Activated CD8-positive, alpha-beta memory T cell treated with anti-CD3 and anti-CD28 coated beads, Interleukin-2, amount 10 ng/mL, durations not matched to agents 7 days and 5 days (primary cell): ENCODE measurements at places on chromosomes 13 and 19.
A peak's percentile ranks its signal among the peaks of the same experiment; 100 is the strongest.

DNA sequence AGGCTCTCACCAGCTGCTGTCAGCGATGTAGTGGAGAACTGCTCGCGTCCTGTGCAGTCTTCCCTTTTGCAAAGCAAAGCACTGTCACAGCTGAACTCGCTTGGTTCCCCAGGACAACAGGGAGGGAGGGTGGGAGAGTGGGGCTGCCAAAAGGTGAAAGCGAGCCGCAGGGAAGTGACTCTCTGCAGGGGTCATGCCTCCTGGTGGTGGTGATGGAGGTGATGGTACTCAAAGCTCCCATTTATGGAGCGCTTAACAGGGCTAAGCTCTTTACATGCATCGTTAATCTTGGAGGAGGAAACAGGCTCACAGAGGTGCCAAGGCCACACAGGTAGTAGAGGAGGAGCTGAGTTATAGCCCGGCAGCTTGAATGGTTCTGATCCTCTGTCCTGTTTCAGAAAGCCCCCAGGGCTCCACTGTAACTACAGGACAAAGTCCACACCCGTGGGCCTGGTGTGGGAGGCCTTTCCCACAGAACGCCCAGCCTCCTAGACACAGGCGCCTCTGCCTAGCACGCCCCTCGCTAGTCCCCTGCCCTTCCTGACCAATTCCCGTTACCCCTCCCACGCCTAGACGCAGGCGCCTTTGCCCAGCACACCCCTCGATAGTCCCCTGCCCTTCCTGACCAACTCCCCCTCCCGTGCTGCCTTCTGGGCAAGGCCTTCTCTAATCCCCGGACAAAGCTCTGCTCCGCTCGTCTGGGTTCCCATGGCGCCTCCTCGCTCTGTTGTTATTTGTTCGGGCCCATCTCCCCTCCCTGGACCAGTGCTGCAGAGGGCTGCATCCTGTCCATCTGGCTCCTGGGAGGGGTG, 10.7 kb downstream of the PPP1R37 start:
- H3K36me3 ChIP-seq, result no peaks in the 10 kb centered on the region
- peaks cover 42% of the 10 kb centered on the region for H3K4me1 ChIP-seq
- DNase-seq, result no peak
- no peaks in the 10 kb centered on the region for H3K27me3 ChIP-seq
- peak overlapping the region; percentile 30 for H3K27ac ChIP-seq

DNA sequence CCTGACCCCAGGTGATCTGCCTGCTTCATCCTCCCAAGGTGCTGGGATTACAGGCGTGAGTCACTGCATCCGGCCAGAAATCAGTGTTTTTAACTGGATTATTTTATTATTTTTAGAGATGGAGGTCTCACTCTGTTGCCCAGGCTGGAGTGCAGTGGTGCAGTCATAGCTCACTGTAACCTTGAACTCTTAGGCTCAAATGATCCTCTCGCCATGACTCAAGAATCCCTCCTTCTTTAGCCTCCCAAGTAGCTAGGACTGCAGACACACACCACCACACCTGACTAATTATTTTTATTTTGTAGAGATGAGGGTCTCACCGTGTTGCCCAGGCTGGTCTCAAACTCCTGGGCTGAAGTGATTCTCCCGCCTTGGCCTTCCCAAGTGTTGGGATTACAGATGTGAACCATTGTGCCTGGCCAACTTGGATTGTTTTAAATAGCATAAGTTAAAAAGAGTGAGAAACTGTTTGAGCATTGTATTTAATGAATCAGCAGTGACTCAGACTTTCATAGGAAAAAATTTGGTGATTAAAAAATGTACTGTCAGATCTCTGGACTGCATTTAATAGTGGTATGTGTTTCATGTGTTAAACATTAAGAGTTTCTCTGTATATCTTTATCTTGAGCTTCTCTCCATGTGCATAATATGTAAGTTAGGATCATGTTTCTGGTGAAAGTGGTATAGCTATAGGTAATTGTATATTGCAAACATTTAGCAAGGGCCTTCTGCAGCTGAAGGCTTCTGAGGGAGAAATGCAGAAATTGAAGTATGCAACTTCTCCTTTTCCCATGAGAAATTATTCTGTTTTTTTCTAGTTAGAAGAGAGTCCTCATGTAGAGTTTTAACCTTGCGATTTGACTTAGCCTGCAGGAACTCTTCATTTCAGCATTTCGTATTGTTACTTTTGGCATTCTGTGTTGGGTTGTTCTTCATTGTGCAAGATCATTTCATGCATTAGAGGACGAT, 121.2 kb downstream of the PCCA start:
- DNase-seq, result no peak
- H3K27me3 ChIP-seq, result no peaks in the 10 kb centered on the region
- H3K4me3 ChIP-seq, result no peak overlapping the region
- H3K27ac ChIP-seq, result no peak overlapping the region

DNA sequence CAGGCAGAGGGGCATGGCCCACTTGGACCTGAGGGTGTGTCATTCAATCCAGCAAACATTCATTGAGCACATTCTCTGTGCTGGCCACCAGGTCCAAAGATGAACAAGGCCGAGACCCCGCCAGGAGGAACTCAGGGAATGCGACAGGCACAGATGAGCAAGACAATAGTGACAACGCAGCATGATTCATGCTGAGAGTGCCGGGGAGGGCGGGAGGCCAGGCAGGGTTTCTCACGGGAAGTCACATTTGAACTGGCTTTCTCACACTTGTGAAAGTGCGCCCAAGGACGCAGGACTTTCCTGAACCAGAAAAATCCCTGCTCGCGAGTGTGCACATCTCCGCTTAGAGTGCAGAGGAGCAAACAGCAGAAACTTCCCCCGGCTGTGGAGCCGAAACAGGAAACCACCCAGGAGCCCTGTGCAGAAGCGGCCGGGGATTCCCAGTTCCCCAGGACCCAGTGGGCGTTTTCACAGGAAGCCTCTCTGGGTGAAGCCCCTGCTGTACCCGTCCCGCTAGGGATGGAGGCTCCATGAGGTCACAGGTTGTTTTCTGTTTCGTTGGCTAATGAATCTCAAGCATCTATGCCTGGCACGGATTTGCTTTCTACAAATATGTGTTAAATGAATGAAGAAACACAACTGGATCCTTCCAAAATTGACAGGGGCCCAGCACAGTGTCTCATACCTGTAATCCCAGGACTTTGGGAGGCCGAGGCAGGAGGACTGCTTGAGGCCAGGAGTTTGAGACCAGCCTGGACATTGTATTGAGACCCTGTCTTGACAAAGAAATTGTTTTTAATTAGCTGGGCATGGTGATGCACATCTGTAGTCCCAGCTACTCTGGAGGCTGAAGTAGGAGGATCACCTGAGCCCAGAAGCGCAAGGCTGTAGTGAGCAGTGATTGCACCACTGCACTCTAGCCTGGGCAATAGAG, 68.4 kb upstream of the TM9SF2 start:
- H3K4me3 ChIP-seq, result peak overlapping the region; percentile 48
- peaks cover 63% of the 10 kb centered on the region for H3K4me1 ChIP-seq
- peaks cover 3% of the 10 kb centered on the region for H3K27me3 ChIP-seq
- H3K27ac ChIP-seq, result peak overlapping the region; percentile 88
- peak; percentile 86 for DNase-seq
- no peaks in the 10 kb centered on the region for H3K36me3 ChIP-seq

DNA sequence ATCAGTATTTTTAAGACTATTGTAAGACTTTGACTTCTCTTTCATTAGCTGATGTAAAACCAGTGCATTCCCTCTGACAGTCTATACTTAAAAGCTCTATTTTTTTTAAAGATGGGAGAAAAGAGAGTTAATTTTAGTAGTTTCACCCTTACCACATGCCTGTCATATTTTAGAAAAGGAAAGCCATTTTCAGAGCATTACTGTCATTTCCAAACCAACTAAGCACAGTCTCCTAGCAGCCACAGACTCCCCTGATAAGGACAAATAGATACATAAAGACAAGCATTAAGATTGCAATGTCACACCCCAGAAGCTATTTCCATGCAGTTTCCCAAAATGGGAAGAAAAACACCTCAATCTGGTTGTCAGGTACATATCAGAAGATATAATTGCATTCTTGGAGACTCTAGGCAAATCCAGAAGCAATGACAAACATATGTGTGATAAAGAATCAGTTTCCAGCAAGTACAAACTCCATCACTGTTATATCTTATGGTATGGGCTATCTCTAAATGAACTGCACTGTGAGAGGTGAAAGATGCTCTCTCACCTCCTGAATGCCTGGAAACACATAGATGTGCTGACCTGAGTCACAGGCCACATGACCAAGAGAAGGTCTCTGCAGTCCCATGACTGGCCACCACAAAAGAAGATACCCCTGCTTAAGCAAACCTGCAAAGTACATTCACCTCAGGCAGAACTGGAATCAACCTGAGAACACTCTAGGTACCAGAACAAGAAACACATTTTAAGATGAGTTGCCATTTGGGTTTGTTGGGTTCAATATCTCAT, 303.3 kb downstream of the POU4F1 start:
- no peaks in the 10 kb centered on the region for H3K36me3 ChIP-seq
- H3K4me1 ChIP-seq, result no peaks in the 10 kb centered on the region
- no peak for DNase-seq
- no peak overlapping the region for H3K27ac ChIP-seq
- H3K4me3 ChIP-seq, result no peak overlapping the region

- peaks cover 40% of the 10 kb centered on the region for H3K4me1 ChIP-seq
- no peak for DNase-seq
- no peaks in the 10 kb centered on the region for H3K27me3 ChIP-seq
- no peak overlapping the region for H3K4me3 ChIP-seq
- no peak overlapping the region for H3K27ac ChIP-seq
- H3K36me3 ChIP-seq, result peaks cover 80% of the 10 kb centered on the region
Observed at GRCh38 chr19:19871932-19872331, 6.2 kb downstream of the ZNF253 start.

GRCh38 chr13:99577934-99578917, 77.0 kb downstream of the TM9SF2 start:
- no peak overlapping the region for H3K27ac ChIP-seq
- no peaks in the 10 kb centered on the region for H3K27me3 ChIP-seq

- H3K27me3 ChIP-seq, result peaks cover 10% of the 10 kb centered on the region
- peaks cover 4% of the 10 kb centered on the region for H3K4me1 ChIP-seq
- H3K36me3 ChIP-seq, result no peaks in the 10 kb centered on the region
- H3K4me3 ChIP-seq, result no peak overlapping the region
- no peak overlapping the region for H3K27ac ChIP-seq
Observed at GRCh38 chr13:80336370-80336769, 4.6 kb downstream of the SPRY2 start.

GRCh38 chr19:58182577-58182988, 278 bp upstream of the ZNF274 start:
- H3K27me3 ChIP-seq, result no peaks in the 10 kb centered on the region
- DNase-seq, result peak; percentile 95
- H3K27ac ChIP-seq, result peak overlapping the region; percentile 100
- peak overlapping the region; percentile 92 for H3K4me3 ChIP-seq
- H3K36me3 ChIP-seq, result peaks cover 54% of the 10 kb centered on the region
- peaks cover 22% of the 10 kb centered on the region for H3K4me1 ChIP-seq
